ENCODE measurements at places on chromosomes 12 and 14. TPM values are rescaled to one million over a fixed set of nuclear protein-coding genes. Genes with fewer than 3 reads are reported as not detected.

DNA sequence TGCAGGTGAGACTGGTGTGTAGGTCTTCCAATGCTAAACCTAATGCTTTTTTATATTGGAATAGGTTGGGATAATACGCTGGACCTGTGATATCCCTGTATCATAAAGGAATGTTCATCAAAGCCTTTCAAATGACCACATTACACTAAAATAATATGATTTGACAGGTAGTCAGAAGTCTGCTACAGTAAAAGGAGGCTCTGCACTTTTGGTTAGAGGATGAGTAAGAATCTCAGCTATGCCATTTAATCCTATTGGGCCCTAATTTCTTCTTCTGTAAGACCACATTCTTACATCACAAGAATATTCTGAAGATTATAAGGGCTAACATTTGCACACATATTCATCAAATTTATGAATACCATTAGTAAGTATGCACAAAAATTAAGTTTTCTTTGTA lies 250.5 kb upstream of the FLRT2 start:
- DNase-seq: no peak
- no peaks in the 10 kb centered on the region for H3K4me1 ChIP-seq
- no peak overlapping the region for H3K4me3 ChIP-seq
- H3K27me3 ChIP-seq: no peaks in the 10 kb centered on the region
- H3K27ac ChIP-seq: no peak overlapping the region

- no peak for DNase-seq
- no peaks in the 10 kb centered on the region for H3K4me1 ChIP-seq
- H3K27ac ChIP-seq: no peak overlapping the region
- H3K27me3 ChIP-seq: no peaks in the 10 kb centered on the region
- H3K36me3 ChIP-seq: no peaks in the 10 kb centered on the region
Measured at GRCh38 chr14:35073486-35073885, 27.4 kb downstream of the FAM177A1 start.

DNA sequence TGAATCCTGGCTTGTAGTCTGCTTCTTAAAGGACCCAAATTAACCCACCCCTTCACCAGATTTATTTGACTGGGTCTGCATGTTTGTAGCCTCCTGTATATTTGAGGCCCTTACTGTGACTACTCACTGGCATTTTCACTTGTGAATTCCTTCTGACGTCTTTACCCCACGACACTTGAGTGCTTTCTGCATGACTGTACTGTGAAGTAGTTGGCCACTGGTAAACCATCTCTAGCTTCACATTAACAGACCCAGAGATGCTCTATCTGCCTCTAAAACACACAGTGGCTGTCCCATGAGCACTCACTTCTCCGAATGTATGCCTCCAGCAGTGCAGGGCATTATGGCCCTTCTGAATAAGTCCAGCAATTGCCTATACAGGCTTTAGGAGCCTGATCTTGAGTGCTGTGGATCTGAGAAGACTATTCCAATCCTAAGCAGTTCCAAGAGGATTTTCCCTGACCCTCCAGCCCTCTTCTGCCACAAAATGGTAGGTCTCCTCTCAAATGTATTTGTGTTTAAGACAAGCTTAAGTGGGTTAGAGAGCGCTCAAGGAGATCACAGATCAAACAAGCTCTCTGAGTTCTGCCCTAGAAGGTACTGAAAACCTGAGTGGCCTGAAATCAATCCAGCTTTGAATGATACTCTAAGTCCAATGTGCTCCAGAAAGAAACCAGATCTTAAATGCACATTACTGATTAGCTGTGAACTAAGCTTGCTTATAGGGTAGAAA lies 534.7 kb downstream of the RPS29 start:
- no peaks in the 10 kb centered on the region for H3K27me3 ChIP-seq
- no peak for DNase-seq
- H3K4me1 ChIP-seq: no peaks in the 10 kb centered on the region
- H3K4me3 ChIP-seq: no peak overlapping the region

DNA sequence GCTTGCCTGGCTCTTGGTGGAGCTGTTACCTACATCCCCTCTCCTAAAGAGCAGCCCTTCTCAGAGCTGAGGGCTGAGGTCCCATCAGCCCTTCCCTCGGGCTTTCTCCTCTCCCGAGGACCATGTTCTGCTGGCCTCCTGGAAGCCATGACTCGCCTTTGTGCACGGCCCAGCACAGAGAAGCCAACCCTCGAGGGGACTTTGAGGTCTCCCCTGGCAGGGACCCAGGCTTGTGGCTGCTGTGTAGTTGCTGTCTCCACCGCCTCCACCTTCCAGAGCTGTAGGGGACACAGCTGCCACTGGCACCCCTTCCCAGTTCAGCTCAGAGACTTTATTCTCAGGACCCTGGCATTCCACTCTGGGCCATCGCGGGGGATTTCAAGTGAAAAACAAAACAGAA lies 22.9 kb upstream of the CCND2 start:
- no peaks in the 10 kb centered on the region for H3K4me1 ChIP-seq
- no peak overlapping the region for H3K4me3 ChIP-seq
- peaks cover 91% of the 10 kb centered on the region for H3K27me3 ChIP-seq
- no peak overlapping the region for H3K27ac ChIP-seq
- DNase-seq: no peak
- H3K36me3 ChIP-seq: no peaks in the 10 kb centered on the region

- no peaks in the 10 kb centered on the region for H3K36me3 ChIP-seq
- H3K4me1 ChIP-seq: no peaks in the 10 kb centered on the region
- no peak for DNase-seq
Measured at GRCh38 chr12:131260954-131261353, 307.2 kb downstream of the ADGRD1 start.

TMEM30B gene
- total RNA-seq: 19.6 TPM
